ENCODE measurements at places on chromosomes 12 and 14.

DNA sequence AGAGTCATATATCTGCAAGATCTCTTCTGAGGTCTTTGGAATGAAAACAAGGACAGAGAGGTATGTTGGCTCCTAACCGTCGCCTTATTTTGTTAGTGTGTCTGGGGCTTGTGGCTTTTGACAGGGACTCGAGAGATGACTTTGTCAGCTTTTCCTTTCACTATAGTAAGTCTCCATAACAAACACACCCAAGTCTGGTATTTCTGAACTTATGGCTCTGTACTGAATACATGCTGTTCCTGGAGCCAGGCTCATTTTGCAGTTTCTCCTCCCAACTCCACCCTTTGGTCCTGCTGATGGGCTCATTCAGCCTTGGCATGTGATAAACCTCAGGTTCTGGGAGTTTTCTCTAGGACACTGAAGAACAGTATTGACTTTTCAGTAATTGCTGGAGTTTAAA, 27.7 kb upstream of the TMED10 start:
- DNase-seq, result no peak

- no peak for DNase-seq
Measured at GRCh38 chr14:101098641-101099040, 195.1 kb upstream of the RTL1 start.

GRCh38 chr12:32451816-32452215, 52.5 kb downstream of the FGD4 start:
- no peak for DNase-seq

- no peak for DNase-seq
Measured at GRCh38 chr12:9391815-9392214, 183.6 kb upstream of the PZP start.

- DNase-seq, result no peak
Measured at GRCh38 chr14:45868377-45868776, 615.4 kb upstream of the MIS18BP1 start.

DNA sequence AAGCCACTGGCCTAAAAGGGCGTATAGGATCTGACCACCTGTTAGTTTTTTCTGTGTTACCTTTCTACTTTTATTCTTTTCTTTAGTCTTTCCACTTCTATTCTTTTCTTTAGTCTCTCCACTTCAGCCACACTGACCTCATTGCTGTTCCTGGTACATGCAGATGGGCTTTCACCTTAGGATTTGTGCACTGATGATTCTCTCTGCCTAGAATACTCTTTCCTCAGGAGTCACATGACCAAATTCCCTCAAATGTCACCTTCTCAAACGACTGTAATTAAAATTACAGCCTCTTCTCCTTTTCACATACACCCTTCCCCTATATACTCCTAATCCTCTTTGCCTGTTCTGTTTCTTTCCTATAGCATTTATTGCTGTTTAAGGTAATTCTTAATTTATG, 36.0 kb downstream of the GPHN start:
- DNase-seq, result no peak

DNA sequence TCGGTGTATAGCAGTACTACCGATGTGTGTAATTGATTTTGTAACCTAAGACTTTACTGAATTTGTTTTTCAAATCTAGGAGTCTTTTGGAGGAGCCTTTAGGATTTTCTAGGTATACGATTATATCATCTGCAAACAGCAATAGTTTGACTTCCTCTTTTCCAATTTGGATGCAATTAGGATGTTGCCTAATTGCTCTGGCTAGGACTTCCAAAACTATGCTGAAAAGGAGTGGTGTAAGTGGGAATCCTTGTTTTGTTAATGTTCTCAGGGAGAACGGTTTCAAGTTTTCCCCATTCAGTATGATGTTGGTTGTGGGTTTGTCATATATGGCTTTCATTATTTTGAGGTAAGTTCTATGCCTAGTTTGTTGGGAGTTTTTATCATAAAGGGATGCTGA, 171.6 kb upstream of the PDE3A start:
- no peak for DNase-seq

DNA sequence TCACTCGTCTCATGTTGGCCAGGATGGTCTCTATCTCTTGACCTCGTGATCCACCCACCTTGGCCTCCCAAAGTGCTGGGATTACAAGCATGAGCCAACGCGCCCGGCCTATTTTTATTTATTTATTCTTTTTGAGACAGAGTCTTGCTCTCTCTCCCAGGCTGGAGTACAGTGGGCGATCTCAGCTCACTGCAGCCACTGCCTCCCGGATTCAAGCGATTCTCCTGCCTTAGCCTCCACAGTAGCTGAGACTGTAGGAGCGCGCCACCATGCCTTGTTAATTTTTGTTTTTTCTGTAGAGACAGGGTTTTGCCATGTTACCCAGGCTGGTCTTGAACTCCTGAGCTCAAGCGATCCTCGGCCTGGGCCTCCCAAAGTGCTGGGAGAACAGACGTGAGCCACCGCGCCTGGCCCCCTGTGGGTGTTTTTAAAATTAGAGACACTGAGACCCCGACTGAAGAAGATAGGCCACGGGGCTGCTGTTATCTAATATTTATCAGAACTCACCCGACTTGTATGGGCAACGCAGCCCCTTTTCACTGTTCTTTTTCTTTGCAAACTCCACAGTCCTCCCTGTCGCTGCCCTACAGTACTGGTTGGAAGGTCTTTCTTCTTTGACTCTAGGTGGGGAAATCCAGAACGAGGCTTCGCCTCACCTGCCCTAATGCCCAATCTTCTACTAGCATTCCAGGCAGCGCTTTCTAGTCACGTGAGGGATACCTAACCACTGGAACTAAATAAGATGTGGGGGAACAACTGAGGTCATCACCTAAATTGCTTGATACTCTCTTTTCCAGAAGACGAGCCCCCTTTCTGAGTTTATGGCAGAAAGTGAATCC, 1.4 kb upstream of the GABARAPL1 start:
- no peak for DNase-seq

DNA sequence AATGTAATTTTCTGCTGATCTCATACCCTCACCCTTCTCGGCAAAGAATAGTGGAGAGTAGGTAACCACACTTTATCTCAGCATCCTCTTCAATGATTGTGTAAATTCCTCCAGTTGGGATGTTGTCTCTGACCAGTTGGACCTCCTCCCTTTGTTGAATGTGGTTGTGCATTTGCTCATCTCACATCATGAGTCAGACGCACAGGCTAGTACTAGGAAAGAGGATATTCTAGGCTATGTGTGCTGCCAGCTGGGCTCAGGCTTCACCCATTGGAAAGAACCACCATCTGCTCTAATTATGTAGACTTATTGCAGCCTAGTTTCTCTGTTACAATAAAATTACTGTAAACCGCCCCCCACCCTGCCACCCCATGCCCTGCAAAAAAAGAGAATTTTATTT, 90.3 kb downstream of the LMO3 start:
- DNase-seq, result no peak

- no peak for DNase-seq
Measured at GRCh38 chr12:16324772-16325171, 22.7 kb upstream of the MGST1 start.

DNA sequence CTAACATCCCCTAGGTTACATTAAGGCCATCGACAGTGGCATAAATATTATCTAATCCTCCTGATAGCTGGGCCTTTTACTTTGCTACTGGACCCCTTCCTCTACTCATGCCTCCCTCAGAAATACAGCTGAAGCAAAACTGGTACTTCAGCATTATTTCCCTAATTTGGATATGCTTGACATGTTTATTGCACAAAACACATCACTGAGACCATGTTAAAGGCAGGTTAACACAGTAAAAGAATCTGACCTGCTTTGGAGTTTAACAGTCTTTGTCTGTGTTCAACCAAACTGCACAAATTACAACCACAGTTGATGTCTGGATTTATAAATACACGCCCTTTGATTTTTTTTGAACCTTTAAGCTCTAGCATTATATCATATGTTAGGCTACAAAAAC, 156.6 kb downstream of the FOXA1 start:
- DNase-seq, result no peak

DNA sequence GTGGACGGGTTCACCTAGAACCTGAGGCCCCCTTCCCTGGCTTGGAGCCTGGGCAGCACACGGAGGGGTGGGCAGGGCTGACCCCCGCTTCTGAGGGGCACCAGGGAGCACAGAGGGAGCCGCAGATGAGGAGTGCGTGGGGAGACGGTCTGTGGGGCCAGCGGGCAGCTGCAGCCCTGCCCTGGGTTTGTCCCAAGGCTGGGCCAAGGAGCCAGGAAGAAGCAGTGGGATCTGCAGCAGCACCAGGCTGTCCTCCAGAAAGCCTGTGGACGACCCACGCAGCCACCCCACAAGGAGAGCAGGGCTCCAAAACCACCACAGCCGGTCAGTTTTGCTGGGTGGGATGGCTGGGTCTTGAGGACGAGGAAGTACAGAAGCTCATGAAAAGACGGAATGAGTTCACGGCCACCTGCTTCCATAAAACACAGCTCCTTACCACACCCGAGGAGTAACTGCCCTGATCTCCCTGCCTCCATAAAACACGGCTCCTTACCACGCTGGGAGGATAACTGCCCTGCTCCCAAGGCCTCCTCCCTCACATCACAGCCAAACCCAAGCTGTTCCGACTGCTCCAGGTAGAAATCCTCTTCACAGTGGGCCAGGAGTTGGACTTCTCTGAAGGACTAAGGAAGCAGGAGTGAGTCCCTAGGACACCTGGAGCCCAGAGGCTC, 9.9 kb upstream of the GOLGA3 start:
- no peak for DNase-seq

DNA sequence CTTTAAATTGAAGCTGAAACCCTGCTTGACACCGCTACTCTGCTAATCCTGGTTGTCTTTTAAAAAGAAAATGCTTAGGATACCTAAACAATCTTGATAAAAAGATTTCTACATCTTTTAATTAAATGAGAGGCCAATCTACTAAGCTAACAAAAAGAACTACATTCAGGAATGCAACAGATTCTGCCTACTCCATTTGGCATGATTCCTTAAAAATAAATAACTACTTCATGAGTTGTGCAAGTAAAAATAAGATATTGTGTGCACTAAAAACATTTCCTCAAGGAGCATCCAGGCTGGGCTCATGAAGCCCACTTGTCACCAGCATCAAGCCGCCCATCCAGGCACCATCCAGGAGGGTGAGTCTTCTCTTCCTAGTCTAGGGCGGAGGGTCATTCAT, 197.5 kb downstream of the PAX9 start:
- no peak for DNase-seq

GRCh38 chr14:42855085-42855484, 1248.4 kb downstream of the LRFN5 start:
- no peak for DNase-seq

GRCh38 chr12:12436831-12437345, 80.0 kb downstream of the BORCS5 start:
- DNase-seq, result no peak

- no peak for DNase-seq
Measured at GRCh38 chr14:34078117-34078743, 127.4 kb upstream of the EGLN3 start.

All from T-helper 9 cell (primary cell).